Colonic mucosa (tissue), 4 donors: ENCODE measurements at places on chromosomes 3 and 15. TPM values are rescaled to one million over a fixed set of nuclear protein-coding genes. Genes with fewer than 3 reads are reported as not detected.

DNA sequence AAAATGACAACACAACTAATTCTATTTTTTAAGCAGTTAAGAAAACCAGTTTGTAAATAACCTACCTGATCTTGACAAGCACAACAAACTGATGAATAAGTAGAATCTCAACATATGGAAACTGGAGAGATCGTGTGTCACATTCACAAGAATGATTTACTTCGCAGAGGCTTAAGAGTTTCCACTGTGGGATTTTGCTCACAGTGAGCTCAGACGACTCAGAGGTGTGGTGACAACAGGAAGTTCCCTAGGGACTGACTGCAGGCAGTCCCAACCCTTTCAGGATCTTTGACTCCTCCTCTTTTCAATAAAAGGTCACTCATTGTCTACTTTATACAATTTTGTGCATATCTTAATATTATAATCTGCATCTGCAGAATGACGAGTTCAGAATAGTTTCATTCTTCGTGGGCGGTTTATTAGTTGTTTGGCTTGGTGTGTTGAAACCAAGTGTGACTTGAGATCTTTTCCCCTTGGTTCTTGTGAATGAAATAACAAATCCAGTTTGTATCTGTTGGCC, at the start of gene LIPH:
Gene LIPH, minus strand, starts transcription at position 231 of the 520 bp plus-strand sequence. Its CDS starts 117 bp downstream, at position 114.
- DNase-seq: peak; percentile 78
- peaks cover 11% of the 10 kb centered on the region for H3K4me1 ChIP-seq
- H3K36me3 ChIP-seq: no peaks in the 10 kb centered on the region

- peaks cover 11% of the 10 kb centered on the region for H3K36me3 ChIP-seq
- DNase-seq: peak; percentile 8
- H3K4me3 ChIP-seq: no peak overlapping the region
- H3K4me1 ChIP-seq: no peaks in the 10 kb centered on the region
- no peaks in the 10 kb centered on the region for H3K27me3 ChIP-seq
- H3K27ac ChIP-seq: no peak overlapping the region
Measured at GRCh38 chr3:66386925-66387650, 113.7 kb downstream of the LRIG1 start.

GRCh38 chr3:103437883-103438282, 1003.1 kb downstream of the ZPLD1 start:
- no peaks in the 10 kb centered on the region for H3K4me1 ChIP-seq
- no peak for DNase-seq
- H3K36me3 ChIP-seq: no peaks in the 10 kb centered on the region
- no peak overlapping the region for H3K4me3 ChIP-seq
- no peaks in the 10 kb centered on the region for H3K27me3 ChIP-seq

DNA sequence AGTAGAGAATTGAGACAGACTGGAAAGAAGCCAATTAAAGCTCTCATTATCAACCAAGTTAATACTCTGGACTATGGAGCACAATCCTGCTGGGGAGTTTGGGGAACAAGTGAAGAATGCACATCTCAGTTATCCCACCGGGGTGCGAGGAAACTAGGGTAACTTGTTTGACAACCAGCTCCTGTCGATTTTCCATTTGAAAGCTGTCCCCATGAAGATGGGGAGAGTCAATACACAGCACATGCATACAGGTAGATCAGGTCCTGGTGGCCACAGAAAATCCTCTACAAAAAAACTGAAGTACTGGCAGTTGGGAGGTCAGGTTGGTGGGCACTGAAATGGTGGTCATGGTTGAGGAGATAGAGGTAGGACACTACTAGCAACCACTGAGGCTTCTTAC, 25.7 kb upstream of the GRAMD1C start:
- H3K4me3 ChIP-seq: no peak overlapping the region
- no peak overlapping the region for H3K27ac ChIP-seq
- peaks cover 4% of the 10 kb centered on the region for H3K36me3 ChIP-seq
- no peaks in the 10 kb centered on the region for H3K27me3 ChIP-seq

DNA sequence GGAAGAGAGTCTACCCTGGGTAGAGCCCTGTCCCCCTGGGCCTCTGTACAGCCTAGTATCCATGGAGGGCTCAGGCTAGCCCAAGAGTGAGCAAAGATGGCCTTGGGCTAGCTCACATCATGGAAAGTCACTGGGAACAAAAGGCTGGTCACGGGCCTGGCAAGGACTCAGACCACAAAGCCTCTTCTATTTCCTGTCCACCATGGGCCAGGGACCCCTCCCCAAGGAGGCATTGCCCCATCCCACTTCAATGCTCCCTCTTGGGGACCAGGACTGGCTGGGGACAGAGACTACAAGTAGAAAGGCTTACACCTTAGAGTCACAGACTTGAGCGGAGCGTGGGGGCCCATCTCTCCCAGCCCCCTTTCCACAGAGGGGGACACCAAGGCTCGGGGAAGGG, 16.9 kb downstream of the DUSP7 start:
- DNase-seq: no peak
- H3K36me3 ChIP-seq: no peaks in the 10 kb centered on the region
- H3K4me3 ChIP-seq: no peak overlapping the region
- H3K4me1 ChIP-seq: no peaks in the 10 kb centered on the region
- no peak overlapping the region for H3K27ac ChIP-seq

GRCh38 chr3:116614795-116615362, 94.7 kb upstream of the TUSC7 start:
- H3K4me3 ChIP-seq: no peak overlapping the region
- H3K4me1 ChIP-seq: no peaks in the 10 kb centered on the region
- no peak overlapping the region for H3K27ac ChIP-seq

GRCh38 chr15:63408524-63408923, 26.9 kb upstream of the CA12 start:
- no peak overlapping the region for H3K27ac ChIP-seq
- H3K36me3 ChIP-seq: no peaks in the 10 kb centered on the region
- DNase-seq: no peak

GRCh38 chr3:56137415-56137814, 330.9 kb downstream of the ERC2 start:
- H3K4me3 ChIP-seq: no peak overlapping the region
- no peaks in the 10 kb centered on the region for H3K27me3 ChIP-seq
- DNase-seq: no peak
- H3K27ac ChIP-seq: no peak overlapping the region

DNA sequence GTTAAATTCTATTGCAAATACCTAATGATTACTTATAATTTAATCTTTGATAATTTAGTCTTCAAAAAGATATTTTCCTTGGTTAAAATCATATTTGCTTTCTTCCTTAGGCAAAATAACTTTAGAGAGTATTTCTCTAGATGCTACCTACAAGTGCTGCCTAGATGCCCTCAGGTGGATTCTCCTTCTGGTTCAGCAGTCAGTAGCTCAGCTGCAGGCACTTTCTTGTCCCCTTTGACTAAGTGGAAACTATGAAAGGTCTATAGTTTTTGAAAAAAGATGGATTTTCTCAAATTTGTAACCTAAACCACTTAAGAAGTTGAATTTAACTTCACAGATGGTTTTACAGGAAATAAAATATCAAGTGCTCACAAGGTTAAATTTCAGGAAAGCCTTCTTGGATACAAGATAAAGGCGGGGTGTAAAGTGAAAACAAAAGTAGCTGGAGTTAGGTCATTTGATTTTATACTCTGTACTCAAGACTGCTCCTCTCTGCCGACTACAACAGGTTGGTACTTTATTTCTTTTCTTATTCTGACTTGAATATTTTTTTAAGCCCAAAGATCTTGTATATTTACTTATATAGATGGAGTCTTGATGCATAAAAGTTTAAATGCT, at the start of gene ACKR4:
Gene ACKR4, plus strand, starts transcription at position 455 of the 618 bp plus-strand sequence. CDS start 3,128 bp downstream, outside the sequence.
- no peaks in the 10 kb centered on the region for H3K4me1 ChIP-seq
- H3K27me3 ChIP-seq: no peaks in the 10 kb centered on the region
- H3K27ac ChIP-seq: no peak within 1 kb of the TSS
- no peak for DNase-seq
- H3K4me3 ChIP-seq: no peak within 1 kb of the TSS

ITPKA gene
- total RNA-seq: 36.1 TPM

TRIP4 gene
- total RNA-seq: 32.4 TPM

ZBTB20 gene
- total RNA-seq: 12.7 TPM

BCL2A1 gene
- 0.86 TPM for total RNA-seq

UBAP1L gene
- total RNA-seq: 3.7 TPM

ZMYND10 gene
- 1.5 TPM for total RNA-seq

MME gene
- 2.6 TPM for total RNA-seq
